Activated T-helper 2 cell treated with anti-CD3 and anti-CD28 coated beads, Interferon-gamma antibody, Interleukin-2, Interleukin-4, amounts not matched to agents 10 μg/mL and 5 μg/mL and 100 μg/mL, durations not matched to agents 14 hours and 24 hours and 36 hours (primary cell): ENCODE measurements at places on chromosomes 11 and 22. TPM values are rescaled to one million over a fixed set of nuclear protein-coding genes. Genes with fewer than 3 reads are reported as not detected.

The CCDC89 gene
- not detected in 2 replicates for total RNA-seq

The OR4D6 gene
- not detected in 2 replicates for total RNA-seq

GRCh38 chr22:24432059-24432853 is 4.9 kb downstream of the ADORA2A start:
- peak overlapping the region; percentile 5 for H3K4me3 ChIP-seq
- no peaks in the 10 kb centered on the region for H3K27me3 ChIP-seq
- no peak for DNase-seq
- H3K36me3 ChIP-seq = peaks cover 36% of the 10 kb centered on the region
- peaks cover 70% of the 10 kb centered on the region for H3K4me1 ChIP-seq
- H3K27ac ChIP-seq = peak overlapping the region; percentile 78

- H3K4me3 ChIP-seq = no peak overlapping the region
- peaks cover 16% of the 10 kb centered on the region for H3K27me3 ChIP-seq
- no peaks in the 10 kb centered on the region for H3K36me3 ChIP-seq
- no peak for DNase-seq
- H3K27ac ChIP-seq = no peak overlapping the region
Measured at GRCh38 chr11:107747622-107748021, 35.8 kb upstream of the SLN start.

DNA sequence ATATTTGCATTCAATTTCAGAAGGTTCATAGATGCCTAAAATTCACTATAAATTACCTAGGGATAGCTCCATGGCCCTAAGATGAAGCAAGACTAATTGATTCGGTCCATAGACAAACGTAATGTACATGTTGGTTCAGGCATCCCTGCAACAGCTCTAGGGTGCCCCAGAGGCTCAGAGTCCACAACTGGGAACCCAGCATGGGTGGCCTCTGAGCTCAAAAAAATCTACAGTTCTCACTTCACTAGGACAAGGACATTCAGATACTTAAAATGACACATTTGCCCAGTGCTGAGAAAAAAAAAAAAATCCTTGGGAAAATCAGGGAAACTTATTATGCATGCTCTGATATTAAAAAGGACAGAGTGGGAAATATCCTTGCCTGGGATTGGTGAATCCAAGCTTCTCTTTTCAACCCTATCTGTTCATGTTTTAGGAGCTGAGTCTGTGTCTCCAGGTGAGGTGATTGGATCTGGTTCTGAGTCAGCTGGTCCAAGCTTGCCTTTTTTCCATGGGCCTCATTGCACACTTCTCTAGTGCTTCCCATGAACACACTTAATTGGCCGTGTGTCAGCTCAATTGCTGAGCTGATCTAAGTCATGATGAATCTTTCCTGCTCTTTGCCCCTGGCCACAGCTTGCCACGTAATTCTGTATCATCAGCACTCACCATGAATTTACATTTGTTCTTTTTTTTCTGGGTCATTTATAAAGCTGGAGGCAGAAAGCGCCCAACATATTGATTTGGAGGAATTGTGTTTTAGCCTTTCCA is 116.3 kb upstream of the RCN1 start:
- no peaks in the 10 kb centered on the region for H3K4me1 ChIP-seq
- no peak overlapping the region for H3K27ac ChIP-seq
- H3K4me3 ChIP-seq = no peak overlapping the region
- H3K36me3 ChIP-seq = no peaks in the 10 kb centered on the region
- DNase-seq = no peak

- H3K27me3 ChIP-seq = no peaks in the 10 kb centered on the region
- H3K36me3 ChIP-seq = no peaks in the 10 kb centered on the region
- H3K27ac ChIP-seq = no peak overlapping the region
- DNase-seq = no peak
- no peak overlapping the region for H3K4me3 ChIP-seq
- no peaks in the 10 kb centered on the region for H3K4me1 ChIP-seq
Measured at GRCh38 chr22:46129390-46130041, 20.8 kb upstream of the PPARA start.
